A549 (cell line): ENCODE measurements at places on chromosomes 2 and 18.

DNA sequence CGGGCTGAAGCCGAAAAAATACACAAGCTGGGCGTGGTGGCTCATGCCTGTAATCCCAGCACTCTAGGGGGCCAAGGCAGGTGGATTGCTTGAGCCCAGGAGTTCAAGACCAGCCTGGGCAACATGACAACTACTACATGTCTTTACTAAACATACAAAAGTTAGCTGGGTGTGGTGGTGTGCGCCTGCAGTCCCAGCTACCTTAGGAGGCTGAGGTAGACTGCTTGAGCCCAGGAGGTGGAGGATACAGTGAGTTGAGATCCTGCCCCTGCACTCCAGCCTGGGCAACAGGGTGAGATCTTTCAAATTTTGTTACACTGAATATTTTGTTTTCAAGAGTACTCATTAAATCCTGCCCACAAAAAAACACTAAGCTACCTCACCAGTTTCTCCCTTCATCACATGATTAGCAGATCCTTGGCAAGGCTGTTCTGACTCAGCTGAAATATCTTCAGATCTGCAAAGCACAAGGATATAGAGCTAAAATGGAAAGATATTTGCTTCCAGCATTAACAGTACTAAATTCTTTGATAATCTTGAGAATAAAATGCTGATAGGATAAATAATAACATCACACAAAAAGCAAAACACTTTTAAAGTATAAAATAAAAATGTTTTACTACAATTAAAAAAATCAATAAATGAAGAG, 28.2 kb upstream of the MCM6 start:
- DNase-seq = no peak

DNA sequence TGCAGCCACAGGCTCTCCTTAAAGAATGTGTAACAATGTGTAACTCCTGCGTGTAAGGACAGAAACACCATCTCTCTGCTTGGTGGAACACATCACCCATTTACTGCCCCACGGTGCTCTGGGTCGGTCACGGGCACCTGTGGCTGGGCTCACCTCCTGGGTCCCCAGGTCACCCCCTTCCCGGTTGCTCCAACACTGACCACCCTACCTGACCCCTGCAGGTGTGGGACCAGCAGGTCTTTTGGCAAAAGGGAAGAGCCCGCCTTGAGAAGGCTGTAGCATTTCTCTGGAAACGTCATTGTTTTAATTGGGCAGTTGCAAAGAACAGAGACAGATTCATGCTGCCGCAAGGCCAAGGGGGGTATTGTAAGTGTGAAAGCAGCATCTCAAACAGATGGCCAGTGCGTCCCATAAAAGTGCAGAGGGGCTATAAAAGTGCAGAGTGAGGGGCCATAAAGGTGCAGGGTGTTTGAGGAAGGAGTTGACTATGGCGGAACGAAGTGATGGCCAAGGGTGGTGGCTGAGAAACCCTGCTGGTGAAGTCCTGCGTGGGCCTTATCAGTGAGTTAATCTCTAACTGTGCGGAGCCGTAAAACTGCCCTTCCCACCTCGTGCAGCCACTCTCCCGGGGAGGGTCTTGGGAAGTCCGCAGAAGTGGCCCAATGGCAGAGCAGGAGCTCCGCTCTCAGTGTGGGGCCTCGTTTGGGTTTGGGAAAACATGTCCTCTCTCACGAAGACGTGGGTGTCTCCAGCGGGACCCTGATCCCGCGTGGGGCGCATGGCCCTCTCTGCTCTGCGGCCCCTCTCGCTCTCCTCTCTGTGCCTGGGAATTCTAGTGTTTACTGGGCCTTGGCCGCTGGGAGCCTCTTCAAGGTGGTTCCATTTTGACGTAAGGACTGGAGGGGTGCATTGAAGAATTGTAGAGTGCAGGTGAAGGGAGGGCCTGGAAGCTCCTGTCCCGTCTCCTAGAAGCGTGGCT, 13.7 kb upstream of the NEU4 start:
- no peak for DNase-seq

DNA sequence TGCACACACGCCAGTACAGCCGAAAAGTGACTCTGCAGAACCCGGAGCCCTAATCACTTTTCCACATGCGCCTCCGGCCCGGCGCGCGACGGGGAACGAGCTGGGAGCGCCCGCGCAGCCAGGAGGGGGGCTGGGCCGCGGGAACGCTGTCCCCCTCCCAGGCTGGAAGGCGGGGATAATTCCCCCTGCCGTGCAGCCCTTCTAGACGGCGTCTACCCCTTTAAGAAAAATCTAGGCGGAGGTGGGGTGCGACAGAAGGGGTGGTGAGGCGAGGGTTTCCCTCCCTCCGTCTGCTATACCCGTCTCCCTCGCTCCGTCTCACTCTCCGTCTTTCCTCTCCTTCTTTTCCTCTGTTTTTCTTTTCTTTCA, 2.4 kb downstream of the CYP26B1 start:
- peak; percentile 78 for DNase-seq

- DNase-seq = no peak
These were observed 1248.9 kb upstream of the CHAC2 start for GRCh38 chr2:52518678-52519077.

DNA sequence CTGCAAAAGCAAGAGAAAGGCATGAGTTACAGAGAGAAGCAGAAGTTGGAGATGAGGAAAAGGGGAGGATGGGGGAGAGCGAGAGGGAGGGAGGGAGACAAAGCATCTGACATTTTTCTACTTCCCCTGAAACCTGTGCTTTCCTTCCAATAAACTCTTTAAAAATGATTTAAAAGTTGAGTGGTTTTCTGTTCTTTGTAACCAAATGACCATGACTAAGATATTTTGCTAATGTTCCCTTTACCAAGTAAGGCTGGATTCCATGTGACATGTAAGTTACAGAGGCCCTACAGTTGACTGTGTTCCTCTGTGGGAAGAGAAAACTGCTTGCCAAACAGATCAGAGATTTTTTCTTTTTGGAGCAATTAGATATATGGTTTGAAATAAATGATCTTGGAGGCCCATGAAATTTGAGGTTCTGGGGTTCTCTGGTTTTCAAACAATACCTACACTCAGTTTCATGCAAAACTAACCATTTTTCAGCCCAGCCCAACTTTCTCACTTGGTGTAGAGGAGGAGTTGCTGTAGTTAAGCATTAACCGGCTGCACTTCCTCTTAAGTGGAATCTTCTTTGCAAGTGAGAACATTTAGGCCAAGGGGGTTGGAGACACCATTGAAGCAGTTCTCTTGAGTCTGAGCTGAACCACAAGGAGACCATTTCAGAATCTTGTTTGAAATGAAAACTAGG, 34.5 kb downstream of the INSIG2 start:
- DNase-seq = peak; percentile 55

GRCh38 chr2:54030806-54031205, 60.0 kb upstream of the PSME4 start:
- DNase-seq = no peak

DNA sequence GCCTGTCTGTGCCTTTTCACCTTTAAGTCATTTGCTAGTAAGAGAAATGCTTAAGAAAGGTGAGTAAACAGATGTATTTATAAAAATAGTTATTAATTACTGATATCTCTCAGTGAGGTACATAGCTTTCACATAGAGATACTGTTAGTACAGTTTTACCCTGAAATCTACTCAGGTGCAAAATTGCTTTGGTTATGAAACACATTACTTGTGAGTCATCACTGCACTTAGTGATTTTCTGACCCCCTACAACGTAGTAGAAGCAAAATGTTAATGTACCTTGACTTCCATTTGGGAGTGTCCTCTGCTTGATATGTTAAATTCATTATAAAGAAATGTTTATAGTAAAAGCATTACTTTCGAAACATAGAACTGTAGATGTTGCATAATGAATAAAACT, 6.5 kb downstream of the GLS start:
- DNase-seq = peak; percentile 31

- DNase-seq = no peak
These were observed 56.1 kb upstream of the ASAP2 start for GRCh38 chr2:9150568-9150900.

DNA sequence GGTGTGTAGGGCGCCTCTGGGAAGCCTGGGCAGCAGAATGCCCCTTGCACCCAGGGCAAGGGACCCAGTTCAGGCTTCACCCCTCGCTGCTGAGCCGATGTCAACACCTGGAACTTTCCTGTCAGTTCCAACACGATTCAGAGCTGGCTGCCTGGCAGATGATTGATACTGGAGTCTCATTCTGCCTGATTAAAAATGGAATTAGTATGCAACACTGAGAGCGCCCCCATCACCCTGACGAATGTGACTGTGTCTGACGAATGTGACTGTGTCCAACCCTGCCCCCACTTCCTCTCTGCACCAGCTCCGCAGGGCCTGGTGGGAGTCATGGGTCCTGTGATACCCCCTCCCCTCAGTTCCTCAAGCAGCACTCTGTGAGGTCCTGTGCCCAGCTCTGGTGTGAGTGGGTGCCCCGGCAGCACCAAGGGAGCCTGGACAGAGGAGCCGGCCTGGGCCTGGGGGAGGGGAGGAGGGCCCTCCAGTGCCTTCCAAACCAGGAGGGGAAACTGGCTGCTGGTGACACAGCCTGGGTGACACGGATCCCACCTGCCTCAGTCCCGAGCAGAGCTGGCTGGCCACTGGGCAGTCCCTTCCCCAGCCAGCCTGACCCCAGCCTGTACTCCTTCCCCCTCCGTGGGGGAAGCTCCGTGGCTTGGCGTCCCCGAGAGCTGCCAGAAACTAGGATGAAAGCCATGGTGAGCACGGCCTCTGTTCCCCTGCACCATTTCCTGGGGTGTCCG, 41.4 kb upstream of the ALPP start:
- DNase-seq = no peak

DNA sequence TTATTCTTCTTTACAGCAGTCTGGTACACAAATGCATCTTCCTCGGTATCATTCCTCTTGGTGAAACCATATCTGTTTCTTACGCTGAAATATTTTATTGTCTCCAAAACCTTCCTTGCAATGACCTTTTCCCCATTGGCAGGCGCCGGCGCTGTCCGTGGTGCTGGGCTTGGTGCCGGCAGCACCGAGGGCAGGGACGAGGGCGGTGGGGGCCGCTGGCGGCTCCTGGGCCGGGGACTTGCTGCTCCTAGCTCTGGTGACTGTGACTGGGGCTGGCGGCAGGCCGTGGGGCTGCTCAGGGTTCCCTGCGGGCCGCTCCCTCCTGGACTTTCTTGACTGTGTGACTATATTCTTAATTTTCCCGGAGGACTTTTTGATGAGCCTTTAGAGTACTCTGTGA, 72.5 kb downstream of the GPR39 start:
- no peak for DNase-seq

DNA sequence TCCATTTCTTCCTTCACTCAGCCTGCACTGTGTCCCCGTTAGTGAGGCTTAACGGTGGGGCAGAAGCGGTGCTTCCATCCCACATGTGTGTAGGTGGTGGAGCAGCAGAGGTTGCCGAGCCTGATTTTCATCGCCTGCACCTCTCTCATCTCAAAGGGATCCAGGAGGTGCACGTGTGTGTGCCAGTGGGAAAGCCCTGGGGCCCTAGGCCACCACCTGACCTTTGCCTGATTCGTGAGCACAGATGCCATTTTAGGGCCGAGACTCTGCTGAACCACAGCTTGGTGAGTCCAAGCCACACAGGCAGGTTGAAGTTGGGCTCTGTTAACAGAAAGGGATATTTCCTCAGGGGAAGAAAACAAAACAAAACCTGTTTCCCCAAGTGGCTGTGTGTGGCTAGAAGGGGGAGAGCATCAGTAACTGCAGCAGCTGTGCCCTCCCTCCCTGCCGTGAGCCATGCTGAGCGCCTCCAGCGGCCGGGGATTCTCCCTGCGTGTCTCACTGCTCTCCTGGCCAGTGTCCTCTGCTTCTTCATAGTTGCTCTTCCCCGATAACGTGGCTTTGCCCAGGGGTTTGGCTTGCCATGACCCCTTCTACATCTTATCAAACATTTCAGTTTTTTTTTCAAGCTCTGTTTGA, 81.5 kb downstream of the MAPRE2 start:
- DNase-seq = no peak
